ENCODE measurements at places on chromosomes 11 and 22.

- no peak for DNase-seq
Observed at GRCh38 chr22:37241351-37242142, 2.5 kb downstream of the RAC2 start.

GRCh38 chr11:91921974-91922373 lies 302.6 kb upstream of the FAT3 start:
- DNase-seq = no peak

DNA sequence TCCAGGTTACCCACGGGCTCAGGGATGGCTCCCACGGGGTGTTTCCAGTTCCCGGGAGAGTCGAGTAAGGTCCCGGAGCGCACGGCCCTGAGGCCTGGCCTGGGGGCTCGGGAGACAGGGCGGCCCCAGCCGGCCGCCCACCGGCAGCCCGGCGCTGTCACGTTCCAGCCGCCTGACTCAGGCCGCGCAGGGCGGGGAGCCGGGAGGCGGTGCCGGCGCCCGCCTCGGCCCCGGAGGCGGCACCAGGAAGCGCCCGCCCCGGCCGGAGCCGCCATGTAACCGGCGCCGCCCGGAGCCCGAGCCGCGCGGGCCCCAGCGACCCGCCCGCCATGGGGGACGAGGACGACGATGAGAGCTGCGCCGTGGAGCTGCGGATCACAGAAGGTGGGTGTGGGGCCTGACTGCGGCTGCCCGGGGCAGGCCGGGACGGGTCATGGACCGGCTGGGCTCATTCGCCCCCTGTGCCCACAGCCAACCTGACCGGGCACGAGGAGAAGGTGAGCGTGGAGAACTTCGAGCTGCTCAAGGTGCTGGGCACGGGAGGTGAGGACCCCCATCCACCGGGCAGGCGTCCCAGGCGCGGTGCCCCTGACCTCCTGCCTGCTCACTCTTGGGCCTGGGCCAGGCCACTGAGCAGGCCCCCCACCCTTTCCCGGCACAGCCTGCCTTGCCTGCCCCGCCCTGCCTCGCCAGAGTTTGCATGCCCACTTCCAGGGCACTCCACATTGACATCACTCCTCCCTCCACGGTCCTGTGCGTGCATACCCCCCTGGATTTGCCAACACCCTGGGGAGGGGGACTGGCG lies at the start of gene RPS6KA4:
Gene RPS6KA4, plus strand, starts transcription at position 256 of the 805 bp plus-strand sequence. Its CDS starts 74 bp downstream, at position 330.
- peak; percentile 48 for DNase-seq

DNA sequence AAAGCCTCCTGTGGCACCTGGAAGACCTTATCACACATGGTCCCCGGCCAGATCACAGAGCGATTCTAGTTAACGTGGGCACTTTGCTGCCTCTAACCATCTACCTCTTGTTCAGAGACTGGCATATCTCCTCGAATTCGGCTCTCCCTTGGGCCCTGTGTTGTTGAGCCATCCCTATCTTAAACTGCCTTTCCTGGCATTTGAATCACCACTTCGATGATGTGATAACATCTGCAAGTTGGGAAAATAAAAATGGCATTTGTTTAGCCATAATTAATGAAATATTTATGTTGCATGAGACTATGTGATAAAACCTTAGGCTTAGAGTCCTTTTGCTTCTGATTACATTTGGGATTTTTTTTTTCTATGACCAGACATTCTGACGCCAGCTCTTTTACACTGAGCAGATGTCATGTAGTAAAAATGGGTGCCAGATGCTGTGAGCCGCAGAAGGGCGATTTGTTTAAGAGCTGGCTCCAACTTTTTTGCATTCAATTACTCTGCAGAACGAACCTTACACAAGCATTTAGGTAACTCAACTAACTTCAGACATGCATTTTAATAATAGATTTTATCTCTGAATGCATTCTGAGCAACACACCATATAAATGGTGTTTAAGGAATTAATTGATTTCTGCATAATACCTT lies 58.5 kb upstream of the PARVA start:
- DNase-seq = no peak

DNA sequence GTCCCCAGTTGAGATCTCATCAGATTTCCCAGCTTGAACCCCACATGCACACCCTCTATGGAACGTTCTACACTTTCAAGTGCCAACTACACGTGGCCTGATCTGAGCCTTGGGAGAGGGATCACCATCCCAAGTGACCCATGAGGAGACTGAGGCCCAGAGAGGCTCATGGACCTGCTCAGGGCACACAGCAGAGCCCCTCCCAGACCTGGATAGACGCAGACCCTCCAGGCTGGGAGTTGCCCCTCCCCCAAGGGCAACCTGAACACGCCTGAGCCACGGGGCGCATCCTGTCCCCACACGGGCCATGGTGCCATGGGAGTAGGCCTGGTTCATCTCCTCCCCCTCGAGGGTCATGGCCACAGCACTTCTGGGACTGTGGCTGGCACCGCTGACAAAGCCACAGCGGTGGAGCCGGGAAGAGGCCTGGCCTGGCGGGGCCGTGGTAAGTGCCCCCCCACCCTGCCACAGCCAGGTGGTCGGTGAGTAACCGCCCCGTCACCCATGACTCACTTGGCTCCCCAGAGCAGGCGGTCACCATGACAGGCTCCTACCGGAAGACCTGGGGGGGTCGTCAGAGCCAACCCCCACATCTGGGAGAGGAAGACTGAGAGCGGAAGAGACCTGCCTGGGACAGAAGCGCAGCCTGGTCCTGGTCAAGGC lies 8.1 kb downstream of the WNT7B start:
- DNase-seq = no peak

DNA sequence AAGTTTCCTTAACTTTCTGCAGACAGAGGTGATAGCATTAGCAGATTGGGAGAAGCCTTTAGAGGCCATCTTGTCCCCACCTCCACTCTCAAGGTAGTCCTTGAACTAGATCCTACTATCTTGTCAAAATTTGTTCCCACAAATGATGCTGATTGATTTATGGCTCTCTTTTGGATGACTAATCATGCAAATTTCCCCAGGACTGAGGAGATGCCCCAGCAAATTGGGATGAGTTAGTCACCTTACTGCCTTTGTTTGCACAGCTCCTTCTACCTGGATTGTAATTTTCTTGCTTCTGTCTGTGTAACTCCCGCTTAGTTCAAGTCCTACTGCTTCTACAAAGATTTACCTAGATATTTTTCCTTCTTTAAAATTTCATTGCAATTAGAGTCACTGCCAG lies 391.4 kb upstream of the CADM1 start:
- DNase-seq = no peak

GRCh38 chr11:34620202-34620601 lies 691 bp upstream of the EHF start:
- no peak for DNase-seq

GRCh38 chr22:27164781-27165503 lies 507.6 kb downstream of the MIAT start:
- no peak for DNase-seq

DNA sequence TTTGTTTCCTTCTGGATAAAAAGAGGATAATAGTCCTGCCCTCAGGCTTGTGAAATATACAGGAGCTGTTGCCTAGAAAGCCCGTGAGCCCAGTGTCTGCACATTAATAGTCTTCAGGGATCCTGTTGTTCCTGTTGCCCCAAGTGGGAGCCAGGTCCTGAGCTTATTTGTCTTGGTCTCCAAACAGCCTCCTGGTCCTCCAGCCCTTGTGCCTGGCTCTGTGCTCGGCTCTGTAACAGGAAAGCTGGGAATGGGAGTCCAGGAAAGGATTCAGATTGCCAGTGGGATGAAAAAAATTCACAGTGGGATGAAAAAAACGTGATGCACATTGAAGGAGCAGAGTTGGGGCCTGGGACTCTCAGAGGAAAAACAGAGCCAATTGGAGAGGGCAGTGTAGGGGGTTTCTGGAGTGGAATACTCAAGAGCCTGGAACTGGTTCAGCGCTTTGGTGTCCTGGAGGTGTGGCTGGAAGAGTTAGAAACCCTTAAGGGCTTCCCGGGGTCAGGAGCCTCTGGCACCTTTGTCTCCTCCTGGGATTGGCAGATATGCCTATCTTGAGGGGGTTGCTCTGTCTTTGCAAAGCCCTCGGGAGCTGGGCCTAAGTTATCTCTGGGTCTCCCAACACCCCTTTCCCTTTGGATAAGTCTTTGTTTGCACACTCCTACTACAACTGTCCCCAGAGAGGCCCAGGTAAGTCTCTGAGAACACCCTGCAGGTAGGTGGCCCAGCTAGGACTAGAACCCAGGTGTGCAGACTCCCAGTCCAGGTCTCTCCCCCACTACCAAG lies 2.3 kb upstream of the INPPL1 start:
- DNase-seq = no peak

GRCh38 chr11:70628855-70629844 lies 230.8 kb downstream of the CTTN start:
- no peak for DNase-seq

DNA sequence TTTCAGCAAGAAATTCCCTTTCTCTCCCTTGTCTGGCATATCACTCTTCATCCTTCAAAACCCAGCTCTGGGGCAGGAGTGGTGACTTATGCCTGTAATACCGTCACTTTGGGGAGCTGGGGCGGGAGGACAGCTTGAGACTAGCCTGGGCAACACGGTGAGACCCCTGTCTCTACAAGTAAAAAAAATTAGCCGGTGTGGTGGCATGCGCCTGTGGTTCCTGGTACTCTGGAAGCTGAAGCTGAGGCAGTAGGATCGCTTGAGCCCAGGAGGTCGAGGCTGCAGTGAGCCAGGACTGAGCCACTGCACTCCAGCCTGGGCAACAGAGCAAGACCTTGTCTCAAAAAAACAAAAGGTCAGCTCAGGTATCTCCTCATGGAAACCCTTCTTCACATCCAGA lies 1.4 kb upstream of the RCE1 start:
- DNase-seq = no peak

- DNase-seq = peak; percentile 62
Observed at GRCh38 chr22:23385678-23386631, 194.1 kb downstream of the IGLL1 start.

- DNase-seq = no peak
Observed at GRCh38 chr11:88292171-88292843, 45.2 kb downstream of the CTSC start.

- DNase-seq = no peak
Observed at GRCh38 chr11:84261707-84262106, 975.5 kb upstream of the CCDC90B start.

DNA sequence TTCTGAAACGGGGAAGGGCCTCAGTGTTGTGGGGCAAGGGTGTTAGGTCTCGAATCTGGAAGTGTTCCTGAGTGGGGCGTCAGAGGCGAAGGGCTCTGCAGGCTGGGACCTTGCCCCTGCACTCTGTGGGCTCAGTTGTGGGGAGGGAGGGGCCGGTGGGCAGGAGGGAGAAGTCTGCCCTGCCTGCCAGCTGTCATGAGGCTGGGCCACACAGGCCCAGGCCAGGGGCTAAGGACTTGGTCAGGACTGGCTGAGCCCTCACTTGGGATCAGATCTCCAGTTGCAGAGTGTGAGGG lies at the start of gene CRACR2B:
Gene CRACR2B, plus strand, starts transcription at position 23 of the 296 bp plus-strand sequence. CDS start 689 bp downstream, outside the sequence.
- DNase-seq = no peak

DNA sequence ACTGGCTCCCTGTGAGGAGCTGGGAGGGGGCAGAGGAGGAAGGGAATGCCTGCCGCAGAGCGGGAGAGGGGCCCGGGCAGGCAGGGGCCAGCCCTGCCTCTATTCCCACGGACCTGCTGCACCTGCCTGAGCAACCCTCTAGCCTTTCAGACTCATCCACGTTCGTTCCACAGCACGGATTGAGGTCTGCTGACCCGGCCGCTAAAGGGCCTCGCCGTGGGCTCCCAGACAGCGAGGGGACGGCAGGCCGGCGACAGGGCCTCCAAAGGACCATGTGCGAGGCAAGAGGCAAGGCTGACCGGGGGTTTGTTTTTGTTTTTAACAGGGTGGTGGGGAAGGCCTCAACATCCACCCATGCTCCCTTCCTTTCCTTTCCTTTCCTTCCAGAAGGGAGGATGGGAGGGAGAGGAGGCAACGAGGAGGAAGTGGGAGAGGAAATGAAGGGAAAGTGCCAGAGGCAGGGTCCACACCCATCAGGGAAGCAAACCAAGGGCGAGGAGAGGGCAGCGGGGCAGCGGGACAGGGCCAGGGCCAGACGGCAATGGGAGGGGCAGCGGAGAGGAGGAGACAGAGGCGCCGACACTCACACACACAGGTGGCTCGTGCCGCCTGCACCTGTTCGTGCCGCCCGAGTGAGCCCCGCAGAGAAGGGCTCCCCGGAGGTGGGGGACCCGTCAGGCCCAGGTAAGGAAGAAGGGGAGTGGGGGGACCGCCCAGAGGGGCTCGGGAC lies 7.5 kb downstream of the LRFN4 start:
- no peak for DNase-seq

DNA sequence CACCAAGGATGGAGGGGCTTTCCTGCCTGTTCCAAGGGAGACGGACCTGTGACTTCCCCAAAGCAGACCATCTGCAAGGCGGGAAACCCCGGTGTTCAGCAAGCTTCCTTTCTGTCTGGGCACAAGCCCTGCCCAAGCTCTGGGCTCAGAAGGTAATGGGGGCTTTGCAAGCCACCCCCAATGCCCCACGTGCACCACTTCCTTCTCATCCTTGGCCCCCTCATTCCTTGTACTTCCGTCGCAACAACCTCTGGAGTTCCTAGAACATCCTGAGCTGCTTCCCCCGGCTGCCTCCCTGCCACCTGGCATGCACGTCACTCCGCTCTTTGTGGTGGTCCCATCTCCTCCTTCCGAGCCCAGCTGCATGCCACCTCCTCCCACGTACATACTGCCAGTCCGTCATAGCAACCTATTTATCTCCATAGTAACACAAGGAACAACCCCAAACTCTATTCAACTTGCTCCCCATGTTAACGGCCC lies 3.9 kb downstream of the MYEOV start:
- DNase-seq = peak; percentile 13

DNA sequence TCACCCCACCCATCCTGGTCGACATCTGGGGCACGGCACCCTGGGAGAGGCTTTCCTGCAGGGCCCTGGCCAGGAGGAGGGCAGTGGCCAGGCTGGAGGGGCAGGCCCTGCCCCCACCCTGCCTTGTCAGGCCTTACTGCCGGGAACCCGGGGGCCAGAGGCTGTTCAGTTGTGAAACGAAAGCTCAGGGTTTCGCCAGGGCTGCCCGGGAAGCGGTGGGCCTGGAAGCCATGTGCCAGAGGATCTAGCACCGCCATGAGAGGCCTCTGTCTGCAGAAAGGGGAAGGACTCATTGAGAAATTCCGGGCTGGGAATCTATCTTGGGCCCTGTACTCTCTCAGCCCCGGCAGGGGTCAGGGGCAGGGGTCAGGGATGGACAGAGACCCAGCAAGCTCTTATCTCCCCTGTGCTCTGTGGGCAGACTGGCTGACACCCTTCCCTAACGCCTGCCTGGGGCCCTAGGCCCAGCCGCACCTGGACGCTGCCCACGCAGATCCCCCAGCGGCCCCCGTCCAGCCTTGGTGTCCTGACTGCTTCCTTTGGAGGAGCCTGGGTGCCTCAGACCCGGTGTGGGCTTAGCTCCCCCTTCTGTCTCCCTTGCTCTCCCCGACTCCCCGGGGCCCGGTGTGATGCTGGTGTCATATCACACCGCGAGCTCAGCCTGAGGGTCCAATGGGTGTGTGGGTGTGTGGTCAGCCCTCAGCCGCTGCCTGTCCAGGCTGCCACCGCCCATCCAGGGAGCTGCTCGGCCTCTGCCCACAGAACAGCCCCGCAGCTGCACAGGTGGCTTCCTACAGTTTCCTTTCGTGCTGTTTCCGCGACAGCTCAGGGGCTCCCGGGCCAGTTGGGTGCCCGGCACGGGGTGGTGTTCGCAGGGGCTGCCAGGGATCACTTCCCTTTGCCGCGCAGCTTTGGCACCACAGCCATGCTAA lies 6.5 kb downstream of the PIM3 start:
- DNase-seq = peak; percentile 36

Measured in stimulated activated CD4-positive, alpha-beta T cell treated with anti-CD3 and anti-CD28 coated beads, Interleukin-4, amount 100 ng/mL, for 4 hours (primary cell).